ENCODE measurements at places on chromosomes 1 and 21.

GRCh38 chr1:155681776-155682175 is 6.8 kb downstream of the YY1AP1 start:
- no peak for DNase-seq

- no peak for DNase-seq
Measured at GRCh38 chr1:7572654-7573152, 198.4 kb upstream of the VAMP3 start.

DNA sequence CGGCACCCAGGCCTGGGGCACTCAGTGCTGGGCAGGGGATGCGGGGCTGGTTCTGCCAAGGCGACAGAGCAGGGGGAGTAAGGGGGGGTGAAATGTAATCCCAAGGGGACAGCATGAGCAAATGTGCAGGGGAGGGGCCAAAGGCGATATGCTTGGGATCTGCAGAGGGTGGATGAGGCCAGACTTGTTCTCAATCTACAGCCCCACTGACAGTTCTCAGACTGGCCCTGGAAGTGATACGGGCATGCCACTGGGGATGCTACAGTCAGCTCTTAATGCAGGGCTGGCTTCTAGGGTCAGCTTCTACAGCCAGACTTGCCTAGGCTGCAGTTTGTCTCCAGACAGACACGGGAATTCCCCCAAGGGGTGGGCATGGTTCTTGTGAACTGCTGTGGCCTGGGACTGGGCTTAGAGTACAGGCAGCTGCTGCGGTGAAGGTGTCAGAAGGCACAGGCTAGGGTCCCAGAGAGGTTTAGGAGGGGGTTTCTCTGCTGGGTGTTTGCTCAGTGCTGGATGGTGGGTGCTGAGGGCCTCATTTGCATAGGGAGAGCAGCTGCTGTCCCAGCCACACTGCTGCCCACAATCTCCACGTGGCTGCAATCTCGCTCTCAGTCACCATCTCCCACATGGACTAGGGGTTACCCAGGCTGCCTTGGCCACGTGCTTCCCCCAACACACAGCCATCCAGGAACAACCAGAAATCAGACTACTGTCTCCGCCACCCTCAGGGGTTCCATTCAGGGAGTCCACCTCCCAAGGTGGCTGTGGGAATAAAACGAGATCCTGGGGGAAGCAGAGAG is 190.1 kb downstream of the HIVEP3 start:
- DNase-seq = no peak

DNA sequence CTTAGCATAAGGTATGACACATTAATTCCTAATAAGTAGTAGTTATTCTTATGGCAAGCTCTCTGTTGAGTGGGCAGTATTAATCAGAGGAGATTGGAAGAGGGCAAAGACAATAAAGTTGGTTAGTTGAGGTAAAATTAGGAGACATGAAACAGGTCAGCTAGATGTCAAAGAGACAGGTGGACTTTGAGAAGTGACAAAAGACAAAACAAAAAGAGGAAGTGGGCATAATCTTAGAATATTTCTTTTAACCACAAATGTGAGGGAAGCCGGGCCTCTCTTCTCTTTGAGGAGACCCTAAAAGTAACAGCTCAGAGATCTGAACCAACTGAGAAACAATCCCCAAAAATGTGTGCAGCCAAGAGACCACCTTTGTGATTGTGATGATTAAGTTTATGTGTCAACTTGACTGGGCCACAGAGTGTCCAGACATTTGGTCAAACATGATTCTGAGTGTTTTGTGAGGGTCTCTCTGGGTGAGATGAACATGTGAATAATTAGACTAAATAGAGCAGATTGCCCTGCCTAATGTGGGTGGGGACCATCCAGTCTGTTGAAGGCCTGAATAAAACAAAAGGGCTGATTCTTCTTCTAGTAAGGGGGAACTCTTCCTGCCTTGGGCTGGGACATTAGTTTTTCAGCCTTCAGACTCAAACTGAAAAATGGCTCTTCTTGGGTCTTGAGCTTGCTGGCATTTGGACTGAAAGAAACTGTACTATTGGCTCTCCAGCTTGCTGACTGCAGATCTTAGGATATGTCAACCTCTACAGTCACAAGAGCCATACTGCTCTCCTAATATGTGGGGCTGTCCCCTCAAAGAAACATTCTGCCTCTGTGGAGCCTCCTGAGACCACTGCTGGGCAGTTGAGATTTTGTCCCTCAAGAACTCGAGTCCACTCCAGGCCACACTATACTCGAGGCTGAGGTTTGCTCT is 40.0 kb downstream of the FCRL5 start:
- DNase-seq = no peak

DNA sequence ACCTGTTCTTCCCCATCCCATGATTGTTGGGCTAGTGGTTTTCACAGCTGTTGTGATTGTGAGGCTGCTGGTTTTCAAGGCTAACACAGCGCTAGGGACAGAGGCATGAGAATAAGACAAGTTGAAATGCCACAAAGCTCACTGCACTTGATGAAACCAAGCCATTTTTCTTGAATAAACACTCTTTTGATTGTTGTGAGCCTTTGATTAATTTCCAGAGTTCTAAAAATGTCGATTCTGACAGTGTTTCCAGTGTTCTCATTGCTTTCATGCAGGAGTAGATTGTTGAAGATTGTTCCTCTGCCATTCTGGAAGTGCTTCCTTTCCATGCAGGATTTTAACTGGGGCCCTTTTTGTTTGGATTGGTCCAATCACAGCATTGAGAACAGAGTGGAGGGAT is 134.9 kb upstream of the GRIK3 start:
- no peak for DNase-seq

DNA sequence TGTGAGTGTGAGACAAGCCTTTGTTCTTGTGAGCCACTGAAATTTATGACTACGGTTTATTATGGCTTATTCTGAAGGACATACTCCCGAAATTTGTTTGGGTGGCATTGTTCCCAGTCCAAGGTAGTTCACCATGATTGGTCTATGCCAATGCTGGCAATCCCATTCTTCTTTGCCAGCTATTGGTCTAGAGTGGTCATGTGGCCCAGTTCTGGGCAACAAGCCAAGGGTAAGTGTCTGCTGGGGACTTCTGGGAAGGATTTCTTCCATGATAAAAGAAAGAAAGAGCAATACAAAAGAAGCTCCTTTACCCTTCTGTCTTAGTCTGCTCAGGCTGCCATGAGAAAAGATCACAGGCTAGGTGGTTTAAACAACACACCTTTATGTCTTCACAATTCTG is 201.6 kb downstream of the SLC35F3 start:
- DNase-seq = no peak
